OCI-M1 (cell line): ENCODE measurements at places on chromosomes 4 and X.

DNA sequence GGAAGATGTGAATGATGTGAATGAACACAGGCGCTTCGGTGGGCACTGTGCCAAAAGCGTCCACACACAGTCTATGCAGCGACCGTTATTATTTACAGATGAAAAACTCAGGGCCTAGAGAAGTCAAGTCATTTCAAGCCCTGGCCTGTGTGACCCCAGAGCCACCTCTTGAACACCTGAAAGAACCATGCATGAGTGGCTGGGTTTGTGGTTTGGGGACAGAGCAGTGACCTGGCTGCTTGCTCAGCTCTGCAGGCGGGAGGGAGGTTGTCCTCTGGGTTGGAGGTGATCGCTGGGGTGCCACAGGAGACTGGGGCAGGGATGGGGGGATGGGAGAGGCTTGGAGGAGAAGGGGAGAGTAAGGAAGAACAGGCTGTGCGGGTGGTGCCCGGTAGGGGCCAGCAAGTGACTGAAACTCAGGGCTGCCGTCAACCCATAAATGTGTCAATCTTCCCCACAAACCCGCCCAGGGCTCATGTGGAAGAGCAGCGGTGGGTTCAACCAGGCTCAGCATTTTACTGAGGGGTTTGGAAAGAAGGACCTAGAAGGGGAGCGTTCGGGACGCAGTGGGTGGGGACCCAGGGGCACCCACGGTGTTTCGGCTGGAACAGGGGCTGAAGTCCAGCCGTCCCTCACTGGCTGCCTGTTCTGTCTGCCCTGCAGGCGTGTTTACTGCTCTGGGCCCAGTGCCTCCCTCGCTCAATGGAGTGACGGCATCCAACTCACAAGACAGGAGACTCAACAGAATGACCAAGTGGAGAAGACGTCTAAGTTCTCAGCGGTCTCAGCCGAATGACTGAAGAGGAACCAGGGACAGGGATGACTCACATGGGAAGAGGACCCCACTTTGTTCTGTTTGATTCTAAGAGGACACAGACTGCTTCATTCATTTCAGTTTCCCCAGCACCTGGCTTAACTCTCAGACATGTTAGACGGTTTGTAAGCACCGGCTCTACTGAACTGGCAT lies 167.8 kb downstream of the AFAP1 start:
- no peak for DNase-seq

DNA sequence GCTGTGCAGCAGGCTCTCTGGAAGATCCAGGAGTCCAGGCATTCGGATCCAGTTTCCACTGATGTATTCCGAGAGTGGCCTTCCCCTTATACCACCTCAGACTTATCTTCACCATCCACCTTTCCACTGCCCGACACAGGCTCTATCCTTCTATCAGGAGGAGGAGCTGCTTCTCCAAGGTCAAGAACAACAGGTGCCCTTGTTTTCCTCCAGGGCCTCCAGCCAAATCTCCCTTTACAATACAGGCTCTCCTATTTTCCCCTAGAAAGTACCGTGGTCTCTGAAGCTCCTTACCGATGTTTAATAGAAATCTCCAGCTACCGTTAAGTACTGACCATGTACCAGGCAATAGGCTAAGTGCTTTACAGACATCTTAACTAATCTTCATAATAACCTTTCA lies 61.3 kb downstream of the AFAP1 start:
- no peak for DNase-seq

GRCh38 chr4:54959651-54960116 lies 165.7 kb downstream of the KDR start:
- no peak for DNase-seq

DNA sequence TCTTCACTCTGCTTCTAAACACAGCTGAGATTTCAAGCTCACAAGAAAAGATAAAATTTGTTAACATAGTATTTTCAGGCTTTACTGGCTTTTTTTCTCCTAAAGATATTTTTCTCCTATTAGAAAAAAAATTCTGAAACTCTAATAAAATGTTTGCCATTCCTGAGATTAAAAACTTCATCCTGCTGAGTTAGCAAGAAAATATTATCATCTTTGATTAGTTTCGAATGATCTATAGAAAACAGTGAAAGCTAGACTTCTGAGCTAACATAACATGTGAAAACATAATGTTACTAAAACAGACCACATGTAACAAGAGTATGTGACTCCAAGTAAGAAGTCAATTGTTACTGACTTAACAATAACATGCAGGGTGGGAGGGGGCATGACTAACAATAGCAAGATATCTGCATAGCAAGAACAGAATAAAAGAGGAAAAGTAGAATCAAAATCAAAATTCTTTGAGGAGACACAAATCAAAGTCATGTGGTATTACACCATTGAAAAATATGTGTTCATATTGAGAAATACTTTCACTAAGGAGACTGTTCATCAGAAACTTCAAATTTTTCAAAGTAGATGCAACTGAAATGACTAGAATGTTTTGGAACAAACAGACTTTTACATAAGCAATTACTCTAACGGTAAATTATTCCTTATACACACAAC lies 14.5 kb downstream of the TBCK start:
- no peak for DNase-seq

GRCh38 chr4:25585901-25586523 lies 69.6 kb upstream of the SLC34A2 start:
- no peak for DNase-seq

GRCh38 chr4:148375584-148375983 lies 66.6 kb downstream of the NR3C2 start:
- no peak for DNase-seq
